ENCODE measurements at places on chromosomes 3 and 15. TPM values are rescaled to one million over a fixed set of nuclear protein-coding genes. Genes with fewer than 3 reads are reported as not detected.

CKMT1A gene
- 2.3 TPM for total RNA-seq

CSPG5 gene
- 1.6 TPM for total RNA-seq

ARNT2 gene
- total RNA-seq: 1.2 TPM

KNG1 gene
- not detected for total RNA-seq

RTP3 gene
- total RNA-seq: not detected

FBLN2 gene
- 34.8 TPM for total RNA-seq

NLGN1 gene
- 2.3 TPM for total RNA-seq

ANKRD34C gene
- under 0.01 TPM for total RNA-seq

ANKUB1 gene
- not detected for total RNA-seq

PTPN9 gene
- 18.4 TPM for total RNA-seq

HPS3 gene
- total RNA-seq: 22.8 TPM

SLC22A13 gene
- total RNA-seq: 2.6 TPM

MSL2 gene
- 24.4 TPM for total RNA-seq

CCDC54 gene
- not detected for total RNA-seq

SCAANT1 gene
- total RNA-seq: not detected

PTX3 gene
- 0.43 TPM for total RNA-seq

AGBL1 gene
- not detected for total RNA-seq

PRRT3 gene
- total RNA-seq: 3.1 TPM

SLC28A2 gene
- not detected for total RNA-seq

RNF111 gene
- 20.4 TPM for total RNA-seq

LYZL4 gene
- 0.39 TPM for total RNA-seq

ADAMTSL3 gene
- total RNA-seq: not detected

SI gene
- total RNA-seq: not detected

SMAD3 gene
- total RNA-seq: 10.1 TPM

CAND2 gene
- total RNA-seq: 10.7 TPM

C3orf85 gene
- total RNA-seq: not detected

PLSCR5 gene
- 98.5 TPM for total RNA-seq

FHIT gene
- total RNA-seq: 5.1 TPM

PP2D1 gene
- total RNA-seq: not detected

P4HTM gene
- total RNA-seq: 16.9 TPM

RNF13 gene
- 190 TPM for total RNA-seq

HOMER2 gene
- 9.7 TPM for total RNA-seq

IRAK2 gene
- total RNA-seq: 0.87 TPM

GP9 gene
- not detected for total RNA-seq

BUB1B gene
- total RNA-seq: 3.9 TPM

EFCC1 gene
- total RNA-seq: not detected
